Glutamatergic neuron (in vitro differentiated cells): ENCODE measurements at places on chromosomes 7 and 10. TPM values are rescaled to one million over a fixed set of nuclear protein-coding genes. Genes with fewer than 3 reads are reported as not detected.

Gene EVX1
- total RNA-seq = 7.1 TPM

Gene PRR15
- total RNA-seq = not detected

Gene ICA1
- total RNA-seq = 9.8 TPM

Gene KCP
- total RNA-seq = 2.2 TPM

DNA sequence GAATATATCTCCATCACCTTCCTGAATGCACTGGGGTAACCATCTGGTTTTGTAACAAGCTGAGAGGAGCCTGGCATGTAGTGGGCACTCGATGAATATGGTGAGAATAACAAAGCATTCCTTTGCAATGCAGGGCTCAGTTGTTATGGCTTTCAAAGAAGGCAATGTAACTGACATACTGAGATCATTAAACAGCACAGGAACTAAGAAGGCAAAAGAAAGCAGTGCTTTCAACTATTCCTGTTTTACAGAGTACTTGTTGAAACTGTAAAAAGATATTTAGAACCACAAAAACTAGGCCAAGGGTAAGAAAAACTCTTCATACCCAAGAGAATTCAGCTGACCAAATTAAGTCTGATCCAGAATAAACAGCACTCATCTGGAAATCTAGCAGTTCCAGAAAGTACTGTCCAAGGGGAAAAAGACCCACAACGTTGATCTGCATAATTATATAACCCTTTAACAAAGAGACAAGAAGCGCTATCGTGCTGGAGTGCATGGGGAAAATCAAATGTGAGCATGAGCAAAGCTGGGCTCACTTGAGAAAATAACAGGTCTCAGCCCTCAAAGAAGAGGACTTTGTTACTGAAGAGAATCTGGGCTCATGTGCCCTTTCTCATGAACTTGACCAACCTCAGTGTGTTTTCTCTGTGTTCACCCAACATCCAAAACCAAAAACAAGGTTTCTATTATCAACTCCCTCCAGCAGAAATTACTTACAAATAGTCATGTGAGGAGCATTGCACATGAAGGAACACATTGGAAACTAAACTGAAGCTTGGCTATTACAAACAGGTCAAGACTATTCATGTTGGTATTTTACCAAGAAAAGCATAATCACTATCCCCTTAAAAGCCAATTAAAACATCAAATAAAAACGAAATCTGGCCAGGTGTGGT, 116.2 kb downstream of the AVL9 start:
- no peak for DNase-seq
